ENCODE measurements at places on chromosomes 3 and 15. TPM values are rescaled to one million over a fixed set of nuclear protein-coding genes. Genes with fewer than 3 reads are reported as not detected.

GRCh38 chr3:1057436-1057835, 35.4 kb upstream of the CNTN6 start:
- no peak overlapping the region for H3K27ac ChIP-seq
- no peak for DNase-seq
- H3K4me1 ChIP-seq, result peaks cover 10% of the 10 kb centered on the region
- H3K36me3 ChIP-seq, result no peaks in the 10 kb centered on the region
- no peaks in the 10 kb centered on the region for H3K27me3 ChIP-seq

Gene AADACL2
- not detected for total RNA-seq

GRCh38 chr15:45948181-45948621, 313.4 kb downstream of the SQOR start:
- H3K4me3 ChIP-seq, result no peak overlapping the region
- H3K27ac ChIP-seq, result no peak overlapping the region
- DNase-seq, result no peak
- H3K27me3 ChIP-seq, result no peaks in the 10 kb centered on the region

Gene TARS3
- total RNA-seq, result 47.6 TPM

DNA sequence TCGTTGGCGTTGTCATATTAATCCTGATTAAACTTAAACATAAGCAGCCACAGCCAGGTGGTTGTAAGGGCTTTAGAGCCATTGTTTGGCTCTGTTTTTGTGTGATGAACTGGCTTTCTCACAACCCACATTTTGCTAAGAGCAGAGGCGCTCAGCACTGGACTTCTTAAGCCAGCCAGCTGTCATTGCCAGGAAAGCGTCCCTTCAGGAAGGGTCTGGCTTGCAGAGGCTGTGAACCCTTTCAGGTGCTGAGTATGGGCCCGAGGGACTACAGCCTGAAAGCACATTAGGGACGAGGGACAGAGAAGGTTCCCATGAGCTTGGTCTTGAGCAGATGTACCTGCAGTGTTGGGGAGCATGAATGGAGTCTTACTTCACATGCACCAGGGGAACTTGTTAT, 112.3 kb downstream of the CHCHD6 start:
- peaks cover 9% of the 10 kb centered on the region for H3K4me1 ChIP-seq
- no peak for DNase-seq
- H3K4me3 ChIP-seq, result no peak overlapping the region
- H3K27ac ChIP-seq, result no peak overlapping the region
- no peaks in the 10 kb centered on the region for H3K36me3 ChIP-seq
